ENCODE measurements at places on chromosomes 5 and 9.

GRCh38 chr5:54738973-54739367 lies 221.4 kb downstream of the SNX18 start:
- no peak for DNase-seq

DNA sequence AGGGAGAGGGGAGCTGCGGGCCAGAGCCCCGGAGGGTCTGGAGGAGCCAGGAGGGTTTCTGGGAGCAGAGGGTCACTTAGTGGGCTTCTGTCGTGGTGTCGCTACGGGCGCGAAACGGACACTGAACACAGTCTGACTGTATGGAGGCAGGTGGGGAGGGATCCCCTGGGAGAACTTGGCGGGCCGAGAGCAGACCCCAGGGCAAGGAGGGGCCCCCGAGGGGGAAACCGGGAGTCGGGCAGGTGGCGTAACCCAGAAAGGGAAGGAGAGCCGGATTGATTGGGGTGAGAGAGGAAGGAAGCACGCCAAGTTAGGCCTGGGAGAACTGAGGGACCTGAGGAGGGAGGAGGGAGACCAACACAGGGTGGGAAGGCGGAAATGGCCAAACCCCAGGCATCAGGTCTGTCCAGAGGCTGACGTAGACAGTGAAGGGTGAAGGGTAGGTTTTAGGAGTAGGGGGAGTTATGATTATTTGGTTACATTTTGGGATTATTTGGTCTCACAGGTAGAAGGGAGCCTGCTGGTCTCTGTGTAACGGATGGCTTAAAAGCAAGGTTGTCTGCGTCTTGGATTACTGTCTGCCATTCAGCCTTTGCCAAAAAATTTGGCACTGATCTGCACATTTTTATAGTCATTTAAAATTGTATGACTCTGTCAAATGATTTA lies 3.3 kb upstream of the MSMP start:
- peak; percentile 53 for DNase-seq

DNA sequence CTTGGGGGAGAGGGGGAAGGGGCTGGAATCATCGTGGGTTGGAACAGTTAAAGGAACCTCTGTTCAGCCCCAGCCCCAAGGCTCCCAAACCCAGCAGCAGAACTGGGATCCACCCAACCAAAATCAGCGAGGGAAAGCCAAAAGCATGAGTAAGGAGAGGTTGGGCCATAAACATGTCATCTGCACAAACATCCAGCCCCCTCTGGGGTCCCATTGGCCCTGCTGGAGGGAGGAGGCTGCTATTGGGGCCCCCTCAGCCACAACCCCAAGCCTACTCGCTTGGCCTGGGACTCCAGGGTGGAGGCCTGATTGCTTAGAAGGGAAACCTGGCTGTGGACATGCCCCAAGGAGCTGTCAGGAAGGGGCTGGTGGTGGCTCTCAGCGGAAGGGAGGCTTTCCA lies 154.9 kb downstream of the FGF18 start:
- DNase-seq, result no peak

DNA sequence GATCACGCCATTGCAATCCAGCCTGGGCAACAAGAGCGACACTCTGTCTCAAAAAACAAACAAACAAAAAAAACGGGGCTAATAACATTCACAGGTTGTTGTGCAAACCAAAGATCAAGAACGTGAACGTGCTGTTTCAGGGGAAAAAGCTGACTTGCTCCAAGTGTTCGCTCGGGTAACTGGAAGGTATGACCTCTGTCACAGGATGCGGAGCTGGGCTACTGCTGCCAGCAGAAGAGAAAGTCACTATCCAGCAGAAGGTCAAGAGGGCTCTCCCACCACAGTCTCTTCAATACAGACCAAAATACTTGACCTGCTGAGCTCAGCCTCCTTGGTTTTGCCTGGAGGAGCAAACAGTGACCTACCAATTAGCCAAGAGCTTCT lies 59.7 kb downstream of the ABCA1 start:
- DNase-seq, result no peak

DNA sequence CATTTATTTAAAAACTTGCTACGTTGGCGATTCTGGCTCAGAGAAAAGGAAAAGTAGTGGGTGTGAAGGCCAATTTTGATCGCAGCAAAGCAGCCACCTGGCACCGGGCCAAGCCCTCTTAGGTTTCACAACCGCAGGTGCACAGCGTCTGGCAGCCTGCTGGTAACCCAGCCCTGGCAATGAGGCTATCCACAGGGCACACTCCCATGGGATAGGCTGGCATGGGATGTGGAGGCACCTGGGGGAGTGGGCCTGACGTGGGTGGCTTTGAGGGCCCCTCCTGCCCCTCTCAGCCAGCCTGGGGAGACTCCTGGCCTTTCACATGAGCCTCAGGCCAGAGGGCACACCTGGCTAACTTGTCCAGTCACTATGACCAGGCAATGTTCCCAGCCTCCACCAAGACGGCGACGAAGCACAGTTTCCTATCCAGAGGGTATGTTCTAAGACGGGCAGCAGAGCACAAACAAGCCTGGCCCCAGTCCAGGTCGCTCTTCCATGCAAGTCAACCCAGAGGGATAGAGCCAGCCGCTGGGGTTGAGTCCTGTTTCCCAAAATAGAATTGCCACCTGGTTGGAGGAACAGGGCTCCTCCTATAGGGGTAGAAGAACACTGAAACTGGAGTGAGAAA lies 19.0 kb downstream of the CMBL start:
- peak; percentile 96 for DNase-seq

GRCh38 chr9:126722922-126723806 lies 81.7 kb upstream of the ZBTB43 start:
- DNase-seq, result peak; percentile 41

DNA sequence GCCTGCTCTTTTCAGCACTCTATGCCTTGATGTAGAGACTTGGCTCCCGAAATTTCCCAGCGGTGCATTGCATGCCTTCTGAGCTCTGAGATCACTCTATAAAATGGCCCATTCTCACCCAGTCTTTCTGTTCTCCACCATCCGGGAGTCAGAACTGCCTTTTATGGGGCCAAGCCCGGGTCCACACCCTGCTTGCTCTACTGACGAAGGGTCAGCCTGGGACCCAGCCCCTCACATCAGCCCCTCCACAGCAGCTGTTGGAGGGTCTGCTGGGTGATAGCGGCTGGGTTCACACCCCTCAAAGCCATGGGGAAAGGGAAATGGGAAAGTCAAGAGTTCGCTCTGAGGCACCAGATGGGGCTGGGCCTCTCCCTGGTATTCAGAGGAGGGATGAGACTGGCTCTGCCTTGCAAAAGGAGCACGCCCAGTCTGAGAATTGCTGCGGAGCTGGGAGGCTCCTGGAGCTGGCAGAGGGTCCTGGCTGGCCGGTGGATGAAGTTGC lies 66.0 kb upstream of the ORM1 start:
- no peak for DNase-seq

- no peak for DNase-seq
Observed at GRCh38 chr5:127870914-127871313, 167.7 kb downstream of the CCDC192 start.

DNA sequence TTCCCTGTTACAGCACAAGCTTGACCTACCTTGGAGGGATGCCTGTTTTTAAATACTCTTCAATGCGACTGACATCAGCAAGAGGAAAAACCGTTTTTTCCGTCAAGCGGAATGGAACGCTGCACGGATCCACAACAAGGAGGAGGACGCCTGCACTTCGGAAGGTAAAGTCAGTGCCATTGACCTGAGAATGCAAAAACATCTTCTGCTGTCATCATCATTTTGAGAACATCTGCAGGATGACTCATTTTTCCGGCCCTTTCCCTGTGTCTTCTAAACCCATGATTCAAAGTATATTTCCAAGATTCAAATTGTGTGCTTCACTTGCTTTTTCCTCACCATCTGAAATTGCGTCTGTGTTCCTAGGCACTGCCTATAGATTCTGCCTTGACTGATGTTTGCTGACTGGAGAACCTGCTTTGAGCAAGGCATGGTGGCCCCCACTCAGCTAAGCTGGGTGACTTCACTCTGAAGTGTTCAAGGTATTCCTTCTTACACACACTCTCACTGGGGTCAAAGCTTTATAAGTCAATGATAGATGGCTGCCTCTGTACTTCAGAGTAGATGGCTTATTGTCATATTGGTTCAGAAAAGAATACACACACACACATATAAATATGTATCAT lies 78.1 kb downstream of the CEMIP2 start:
- no peak for DNase-seq

GRCh38 chr5:40774623-40775022 lies 18.9 kb upstream of the TTC33 start:
- no peak for DNase-seq

DNA sequence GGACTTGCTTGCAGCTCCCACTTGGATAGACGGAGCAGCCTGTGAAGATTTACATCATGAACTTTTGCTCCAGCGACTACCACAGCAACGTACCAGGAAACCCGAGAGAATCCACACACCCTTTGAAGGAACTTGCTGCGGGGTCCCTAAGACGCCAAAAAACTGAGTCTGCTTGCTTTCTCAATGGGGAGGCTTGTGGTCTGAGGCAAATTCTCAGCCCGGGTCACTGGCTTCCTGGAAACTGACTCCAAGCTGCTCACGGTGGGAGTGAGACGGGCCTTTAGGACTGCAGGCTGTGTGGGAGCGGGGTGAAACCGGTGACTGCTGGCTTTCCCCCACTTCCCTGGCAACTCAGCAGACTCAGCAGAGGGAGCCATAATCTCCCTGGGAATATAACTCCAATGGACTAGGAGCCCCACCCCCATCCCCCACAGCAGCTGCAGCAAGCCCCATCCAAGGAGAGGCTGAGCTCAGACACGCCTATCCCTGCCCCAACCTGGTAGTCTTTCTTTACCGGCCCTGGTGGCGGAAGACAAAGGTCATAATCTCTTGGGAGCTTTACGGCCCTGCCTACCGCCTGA lies 466.0 kb downstream of the CAAP1 start:
- no peak for DNase-seq

- DNase-seq, result no peak
Observed at GRCh38 chr5:52811067-52811749, 23.5 kb downstream of the ITGA1 start.

DNA sequence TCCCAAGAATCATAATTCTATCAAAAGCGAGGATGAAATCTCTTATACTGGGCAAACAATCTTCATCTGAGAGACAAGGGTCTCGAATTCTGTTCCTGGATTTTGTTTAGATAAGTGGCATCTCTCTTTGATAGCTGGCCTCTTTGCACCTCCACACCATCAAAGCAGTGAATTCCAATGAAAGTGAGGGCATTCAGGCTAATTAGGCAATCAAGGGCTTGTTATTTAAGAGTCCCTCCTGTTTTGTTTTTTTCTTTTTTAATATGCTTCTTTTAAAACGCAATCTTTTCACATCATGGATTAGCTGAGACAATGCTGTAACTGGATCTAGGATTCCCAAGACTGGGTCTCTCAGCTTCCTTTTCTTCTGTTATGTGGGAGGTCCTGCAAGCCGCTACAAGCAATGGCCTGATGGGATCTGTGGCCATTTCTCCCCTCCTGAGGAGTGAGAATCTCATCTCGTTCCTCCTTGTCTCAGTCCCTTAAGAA lies 67.9 kb downstream of the TNC start:
- no peak for DNase-seq

DNA sequence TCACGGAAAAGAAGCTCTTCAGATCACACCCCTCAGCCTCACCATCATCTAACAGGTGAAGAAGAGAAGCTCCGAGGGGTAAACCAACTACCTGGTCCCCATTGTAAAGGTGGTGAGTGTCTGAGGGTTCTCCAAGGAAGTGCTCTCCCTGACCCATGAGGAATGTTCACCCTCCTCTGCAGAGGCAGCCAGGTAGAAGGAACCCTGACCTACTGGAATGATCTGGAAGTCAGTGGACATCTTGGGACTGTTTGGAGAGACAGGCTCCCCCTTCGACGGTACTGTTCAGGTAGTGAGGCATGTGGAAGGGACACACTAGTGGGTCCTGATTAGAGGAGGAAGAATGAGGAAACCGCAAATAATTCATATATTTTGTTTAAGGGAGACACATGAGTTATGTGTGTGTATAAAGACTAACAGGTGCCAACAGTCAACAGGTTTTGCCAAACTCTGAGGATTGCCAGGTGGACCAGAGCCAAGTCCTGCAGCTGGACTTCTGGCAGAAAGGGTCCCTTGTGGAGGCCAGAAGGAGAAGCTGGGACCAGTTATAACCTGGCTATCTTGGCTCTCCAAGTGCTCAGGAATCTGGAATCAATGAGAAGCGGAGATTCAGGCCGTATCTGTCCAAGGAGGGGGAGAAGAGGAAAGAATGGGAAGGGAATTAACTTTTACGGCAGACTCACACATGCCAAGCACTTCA lies 3.0 kb upstream of the ZBTB34 start:
- peak; percentile 45 for DNase-seq

DNA sequence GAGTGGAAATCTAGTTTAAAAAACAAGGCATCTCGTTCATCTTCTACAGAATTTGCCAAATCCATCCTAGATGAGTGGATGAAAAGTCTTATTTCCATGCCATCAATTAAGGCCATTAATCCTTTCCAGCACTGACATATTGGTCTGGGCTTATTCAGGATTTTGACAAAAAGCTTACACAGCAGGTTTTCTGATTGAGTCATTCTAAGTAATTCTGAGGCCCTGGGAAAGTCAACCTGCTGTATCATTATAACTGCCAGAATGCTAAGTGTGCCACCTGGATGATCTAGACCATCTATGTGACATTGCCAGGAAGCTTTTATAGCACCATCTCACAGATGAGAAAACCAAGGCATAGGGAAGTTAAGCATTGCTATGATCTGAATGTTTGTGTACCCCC lies 132.1 kb upstream of the MAP3K1 start:
- DNase-seq, result no peak

DNA sequence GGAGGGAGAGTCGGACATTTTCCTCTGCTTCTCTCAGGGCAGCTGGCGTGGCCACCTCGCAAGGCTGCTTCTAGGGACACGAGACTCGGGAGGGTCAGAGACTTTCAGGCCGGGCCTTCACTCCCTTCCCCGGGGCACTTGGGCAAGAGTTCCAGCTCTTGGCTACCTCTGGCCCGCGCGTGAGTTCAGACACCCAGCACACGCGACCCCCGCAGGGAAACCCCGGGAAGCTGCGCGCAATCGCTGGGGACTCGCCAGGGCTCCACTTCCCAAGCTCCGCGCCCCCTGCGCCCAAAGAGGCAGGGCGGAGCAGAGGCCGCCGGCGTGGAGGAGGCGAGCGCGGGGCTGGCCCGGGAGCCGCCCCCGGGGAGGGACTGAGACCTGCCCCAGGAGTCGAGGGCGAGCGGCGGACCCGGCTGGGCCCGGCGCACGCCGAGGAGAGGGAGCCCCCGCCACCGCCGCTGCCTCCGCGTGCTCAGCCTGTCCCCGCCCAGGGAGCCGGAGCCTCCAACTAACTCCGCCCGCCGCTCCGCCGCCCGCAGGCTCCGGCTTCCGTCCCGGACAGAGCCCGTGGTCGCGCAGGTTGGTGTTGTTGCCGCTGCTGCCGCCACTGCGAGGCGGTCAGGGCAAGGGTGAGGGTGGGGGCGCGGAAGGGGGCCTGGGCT lies at the start of gene PAM:
PAM (plus strand) TSS at position 539 of the 665 bp plus-strand sequence. CDS start 110,891 bp downstream, outside the sequence.
- DNase-seq, result peak; percentile 75

Data from NCI-H774 (cell line).